ENCODE measurements at places on chromosomes 12 and 14.

DNA sequence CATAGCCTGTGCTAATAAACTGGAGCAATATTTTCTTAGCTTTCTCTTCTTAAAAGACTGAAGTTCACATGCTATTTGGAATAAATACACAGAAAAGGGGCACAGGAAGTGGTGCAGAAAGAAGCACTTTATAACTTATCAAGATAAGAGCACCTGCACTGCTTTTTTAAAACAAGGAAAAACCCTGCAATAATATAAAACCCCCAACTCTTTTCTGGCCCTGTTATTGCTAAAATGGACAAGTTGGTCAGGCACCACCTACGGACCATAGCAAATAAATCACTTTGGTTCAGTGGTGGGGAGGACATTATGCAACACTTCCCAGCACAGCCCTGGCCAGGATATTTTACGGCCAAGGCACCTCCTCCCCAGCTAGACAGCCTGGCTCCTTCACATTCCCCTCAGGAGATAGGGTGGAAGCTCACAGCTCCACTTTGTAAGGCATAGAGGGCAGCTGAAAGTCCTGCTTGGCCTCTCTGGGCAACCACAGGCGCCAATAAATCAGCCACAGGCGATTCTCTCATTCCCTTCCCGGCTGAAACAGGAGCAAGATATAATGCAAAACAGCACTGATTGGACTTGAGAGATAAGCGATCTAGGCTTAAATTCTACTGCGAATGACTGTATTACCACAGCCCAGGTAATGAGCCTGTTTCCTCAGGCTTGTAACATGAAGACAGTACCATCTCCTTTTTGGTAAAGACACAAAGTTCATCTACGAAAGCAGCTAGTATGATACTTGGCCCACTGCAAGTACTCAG, 2.0 kb downstream of the ZBTB25 start:
- H3K36me3 ChIP-seq = peaks cover 73% of the 10 kb centered on the region
- H3K27ac ChIP-seq = peak overlapping the region; percentile 99
- DNase-seq = no peak
- peaks cover 67% of the 10 kb centered on the region for H3K4me1 ChIP-seq
- H3K27me3 ChIP-seq = no peaks in the 10 kb centered on the region

GRCh38 chr14:55845963-55846825, 266.2 kb downstream of the KTN1 start:
- H3K27me3 ChIP-seq = peaks cover 6% of the 10 kb centered on the region
- no peak for DNase-seq
- H3K36me3 ChIP-seq = no peaks in the 10 kb centered on the region
- H3K27ac ChIP-seq = no peak overlapping the region
- no peaks in the 10 kb centered on the region for H3K4me1 ChIP-seq
- H3K4me3 ChIP-seq = no peak overlapping the region

- H3K36me3 ChIP-seq = peaks cover 4% of the 10 kb centered on the region
- no peak for DNase-seq
- no peak overlapping the region for H3K27ac ChIP-seq
- peaks cover 17% of the 10 kb centered on the region for H3K4me1 ChIP-seq
Observed at GRCh38 chr14:61596990-61597389, 98.3 kb upstream of the HIF1A start.

DNA sequence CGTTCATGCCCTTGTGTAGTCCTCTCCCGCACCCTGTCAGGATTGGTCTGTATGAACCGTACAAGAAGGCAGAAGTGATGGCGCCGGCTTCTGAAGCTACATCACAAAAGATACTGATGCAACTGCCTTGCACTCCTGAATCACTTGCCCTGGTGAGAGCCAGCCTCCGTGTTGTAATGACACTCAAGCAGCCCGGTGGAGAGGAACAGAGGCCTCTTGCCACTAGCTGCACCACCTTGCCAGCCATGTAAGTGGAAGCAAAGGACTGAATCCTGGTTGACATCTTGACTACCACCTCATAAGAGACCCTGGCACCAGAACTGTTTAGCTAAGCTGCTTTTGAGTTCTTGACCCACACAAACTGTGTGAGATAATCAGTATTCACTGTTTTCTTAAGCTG, 266.0 kb downstream of the ERC1 start:
- no peaks in the 10 kb centered on the region for H3K4me1 ChIP-seq
- no peak for DNase-seq
- H3K4me3 ChIP-seq = no peak overlapping the region
- H3K36me3 ChIP-seq = no peaks in the 10 kb centered on the region

DNA sequence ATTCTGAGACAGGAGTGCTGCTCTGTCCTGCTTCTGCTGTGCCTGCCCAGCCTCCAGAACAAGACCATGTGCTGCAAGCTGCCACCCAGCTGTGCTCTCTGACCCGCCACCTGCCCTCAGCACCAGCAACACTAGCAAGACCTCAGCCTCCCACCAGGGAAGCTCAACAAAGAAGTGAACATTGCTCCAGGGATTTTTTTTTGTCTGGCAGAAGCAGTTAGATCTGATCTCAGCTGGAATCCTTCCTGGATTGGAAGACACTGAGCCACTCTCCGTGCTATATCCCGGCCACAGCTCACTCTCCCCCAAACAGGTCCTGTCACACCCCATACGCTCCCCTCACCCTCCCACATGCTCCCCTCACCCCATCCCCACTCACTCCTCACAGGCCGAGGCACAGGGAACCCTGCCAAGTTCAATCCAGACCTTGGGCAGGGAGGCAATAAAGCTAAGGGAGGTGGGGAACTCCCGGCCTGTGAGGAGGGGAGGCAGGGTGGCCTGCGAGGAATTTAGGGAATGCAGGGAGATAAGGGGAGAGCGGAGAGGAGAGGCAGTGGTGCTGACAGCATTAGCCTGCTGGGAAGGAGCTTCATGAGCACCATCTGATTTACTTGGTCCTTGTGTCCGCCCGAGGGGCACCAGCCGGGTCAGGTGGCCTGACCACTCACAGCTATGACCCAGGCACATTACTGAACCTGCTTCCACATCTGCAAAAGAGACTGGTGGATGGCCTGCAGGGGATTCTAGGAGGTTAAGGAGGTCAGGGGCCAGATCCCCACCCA, 29.7 kb downstream of the CCDC85C start:
- peaks cover 4% of the 10 kb centered on the region for H3K36me3 ChIP-seq
- H3K27me3 ChIP-seq = no peaks in the 10 kb centered on the region
- no peak for DNase-seq
- no peak overlapping the region for H3K4me3 ChIP-seq
- H3K4me1 ChIP-seq = peaks cover 27% of the 10 kb centered on the region

DNA sequence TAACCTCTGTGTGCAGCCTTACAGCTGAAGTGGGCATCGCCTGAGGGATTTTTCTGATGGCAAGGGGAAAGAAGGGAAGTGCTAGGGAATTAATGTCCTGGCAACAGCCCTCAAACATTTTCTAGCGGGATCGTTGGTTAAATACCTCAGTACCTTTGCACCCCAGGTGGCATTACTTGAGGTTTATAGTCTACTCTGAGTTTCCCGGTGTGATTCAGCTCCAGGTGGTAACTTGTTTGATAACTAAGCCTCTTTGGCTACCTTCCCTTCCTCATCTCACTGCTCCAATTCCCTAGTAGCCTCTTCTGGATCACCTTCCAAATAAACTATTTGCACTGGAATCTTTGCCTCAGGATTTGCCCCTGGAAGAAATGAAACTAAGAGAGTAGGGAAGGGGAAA, 237.0 kb upstream of the SSTR1 start:
- H3K36me3 ChIP-seq = no peaks in the 10 kb centered on the region
- H3K4me1 ChIP-seq = no peaks in the 10 kb centered on the region
- no peak for DNase-seq
- H3K27me3 ChIP-seq = peaks cover 40% of the 10 kb centered on the region
- H3K27ac ChIP-seq = no peak overlapping the region
- H3K4me3 ChIP-seq = no peak overlapping the region

- no peak for DNase-seq
- H3K27ac ChIP-seq = peak overlapping the region; percentile 84
- peaks cover 42% of the 10 kb centered on the region for H3K36me3 ChIP-seq
Observed at GRCh38 chr12:57846285-57846576, 298 bp downstream of the CTDSP2 start.

GRCh38 chr14:42715316-42715715, 1108.6 kb downstream of the LRFN5 start:
- no peaks in the 10 kb centered on the region for H3K36me3 ChIP-seq
- DNase-seq = no peak
- H3K4me3 ChIP-seq = no peak overlapping the region
- H3K27me3 ChIP-seq = no peaks in the 10 kb centered on the region

- no peak for DNase-seq
- H3K27ac ChIP-seq = no peak overlapping the region
- no peaks in the 10 kb centered on the region for H3K36me3 ChIP-seq
- H3K27me3 ChIP-seq = no peaks in the 10 kb centered on the region
Observed at GRCh38 chr14:81767266-81767995, 233.8 kb upstream of the SEL1L start.

DNA sequence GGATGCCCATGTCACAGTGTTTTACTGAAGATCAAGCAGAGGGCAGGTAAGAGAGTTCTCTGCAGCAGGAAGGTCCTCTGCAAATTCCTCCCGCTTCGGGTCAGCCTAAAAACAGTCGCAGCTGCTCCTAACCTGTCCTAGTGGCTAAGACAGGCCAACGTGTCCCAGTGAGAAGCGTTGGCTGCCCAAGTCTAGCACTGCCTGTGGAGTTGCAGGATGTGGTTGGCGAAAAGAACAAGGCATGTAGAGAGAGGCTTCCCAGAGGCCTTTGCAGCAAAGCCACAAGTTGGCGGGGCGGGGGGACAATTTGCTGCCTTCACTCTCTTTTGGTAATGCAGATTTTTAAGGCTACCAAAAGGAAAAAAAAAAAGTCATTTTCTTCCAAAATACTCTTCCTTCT, 340.1 kb downstream of the BCL11B start:
- H3K36me3 ChIP-seq = peaks cover 5% of the 10 kb centered on the region
- DNase-seq = peak; percentile 74
- peak overlapping the region; percentile 92 for H3K27ac ChIP-seq
- peak overlapping the region; percentile 76 for H3K4me3 ChIP-seq
- H3K27me3 ChIP-seq = no peaks in the 10 kb centered on the region

DNA sequence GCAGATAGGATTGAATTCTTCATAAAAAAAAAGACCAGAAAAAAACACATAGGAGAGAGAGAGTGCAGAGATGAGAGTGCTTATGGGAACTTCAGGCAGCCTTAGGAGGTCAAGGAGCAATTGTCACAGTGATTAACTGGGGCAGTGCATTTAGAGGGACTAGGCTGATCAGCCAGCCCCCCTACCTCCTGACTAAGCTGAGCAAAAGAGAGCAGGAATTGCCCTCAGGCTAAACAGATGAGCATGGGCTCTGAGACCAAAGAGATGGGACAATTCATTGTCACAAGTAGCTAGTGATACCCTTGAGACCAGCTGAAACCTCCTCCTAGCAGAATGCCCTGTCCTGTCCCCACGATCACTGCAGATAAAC, 124.0 kb downstream of the BTG1 start:
- peaks cover 3% of the 10 kb centered on the region for H3K36me3 ChIP-seq
- H3K4me1 ChIP-seq = peaks cover 7% of the 10 kb centered on the region
- H3K4me3 ChIP-seq = no peak overlapping the region

DNA sequence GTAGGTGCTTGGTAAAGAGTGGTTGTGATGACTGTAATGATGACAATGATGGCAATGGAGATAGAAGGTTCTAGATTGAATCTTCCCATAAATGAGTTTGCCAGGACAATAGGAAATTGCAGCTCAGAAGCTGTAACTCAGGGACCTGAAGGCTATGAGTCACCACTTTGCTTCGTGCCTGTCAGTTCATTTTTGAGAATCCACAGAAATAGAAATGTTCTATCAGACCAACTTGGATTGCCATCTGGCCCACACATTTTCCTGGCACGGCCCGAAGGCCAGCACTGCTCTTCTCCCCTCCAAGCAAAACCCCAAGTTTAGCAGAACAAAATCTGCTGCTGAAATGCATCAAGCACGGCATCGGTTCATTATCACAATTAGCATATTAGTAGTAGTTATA, 1127.0 kb downstream of the BCL11B start:
- H3K4me1 ChIP-seq = peaks cover 24% of the 10 kb centered on the region
- DNase-seq = no peak
- no peaks in the 10 kb centered on the region for H3K36me3 ChIP-seq
- no peaks in the 10 kb centered on the region for H3K27me3 ChIP-seq

DNA sequence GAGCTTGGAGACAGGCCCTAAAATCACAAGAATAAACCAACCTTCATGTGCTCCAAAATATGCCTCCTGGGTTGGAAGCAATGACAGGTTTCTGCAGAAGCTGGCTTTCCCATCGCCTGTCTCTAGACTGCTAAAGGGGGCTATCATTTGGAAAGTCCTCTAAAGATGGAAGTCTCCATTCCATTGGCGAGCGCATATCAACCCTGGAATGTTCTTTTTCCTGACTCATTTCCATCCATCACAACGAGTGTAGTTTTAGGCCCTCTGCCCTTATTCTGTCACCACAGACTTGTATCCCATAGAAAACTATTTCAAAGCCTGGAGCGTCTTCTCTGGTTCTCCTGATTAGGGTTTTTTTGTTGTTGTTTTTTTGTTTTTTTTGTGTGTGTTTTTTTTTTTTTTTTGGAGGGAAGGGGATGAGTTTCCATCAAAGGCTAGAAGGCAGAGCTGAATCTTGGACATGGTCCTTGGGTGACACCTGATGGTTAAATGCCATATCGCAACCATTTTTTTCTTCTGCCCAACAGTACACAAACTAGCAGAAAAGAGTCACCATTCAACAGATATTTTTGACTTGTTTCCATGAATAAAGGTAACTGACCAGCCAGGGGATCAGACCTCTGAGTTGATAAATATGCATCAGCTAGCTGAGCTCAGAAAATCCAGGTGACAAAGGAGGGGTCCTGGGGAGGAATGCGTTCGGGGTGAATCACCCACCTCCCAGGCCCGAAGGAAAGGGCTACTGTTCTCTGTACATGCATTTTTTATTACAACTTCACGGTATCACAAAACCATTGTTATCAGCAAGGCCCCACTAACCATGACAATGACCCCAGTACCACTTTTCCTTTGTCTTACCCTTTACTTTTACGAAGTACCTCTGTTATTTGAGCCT, 40.5 kb downstream of the KCNA5 start:
- no peaks in the 10 kb centered on the region for H3K4me1 ChIP-seq
- H3K36me3 ChIP-seq = no peaks in the 10 kb centered on the region
- H3K27ac ChIP-seq = no peak overlapping the region
- DNase-seq = no peak
- H3K4me3 ChIP-seq = no peak overlapping the region

DNA sequence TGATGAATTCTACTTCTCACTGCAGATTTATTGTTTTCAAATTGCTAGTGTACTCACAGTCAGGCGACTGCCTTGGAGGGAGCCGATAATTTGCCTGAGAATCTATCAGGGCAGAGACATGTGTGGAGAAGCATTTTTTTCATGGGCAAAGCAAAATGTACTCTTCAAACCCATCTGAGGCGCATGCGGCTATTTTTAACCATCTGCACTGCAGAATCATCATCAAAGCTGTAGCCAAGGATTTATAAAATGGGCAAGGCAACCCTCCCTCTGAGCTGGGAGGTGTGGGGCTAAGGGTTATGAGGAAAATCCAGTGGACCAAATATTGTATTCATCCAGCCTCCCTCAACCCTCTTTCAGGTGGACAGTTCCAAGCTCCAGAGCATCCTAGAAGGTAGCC, 37.7 kb downstream of the BEST3 start:
- no peak overlapping the region for H3K27ac ChIP-seq
- H3K27me3 ChIP-seq = peaks cover 41% of the 10 kb centered on the region
- H3K36me3 ChIP-seq = no peaks in the 10 kb centered on the region
- H3K4me1 ChIP-seq = no peaks in the 10 kb centered on the region
- no peak for DNase-seq
